Thyroid gland (tissue), 4 donors: ENCODE measurements at places on chromosomes 3 and 15. TPM values are rescaled to one million over a fixed set of nuclear protein-coding genes. Genes with fewer than 3 reads are reported as not detected.

DNAH1 gene
- 6.1 TPM for total RNA-seq

GRCh38 chr3:115161866-115162265 is 14.8 kb upstream of the ZBTB20 start:
- H3K27ac ChIP-seq: no peak overlapping the region
- no peaks in the 10 kb centered on the region for H3K4me1 ChIP-seq
- no peaks in the 10 kb centered on the region for H3K36me3 ChIP-seq
- DNase-seq: no peak
- H3K27me3 ChIP-seq: no peaks in the 10 kb centered on the region

- DNase-seq: no peak
- peaks cover 55% of the 10 kb centered on the region for H3K36me3 ChIP-seq
- H3K27me3 ChIP-seq: no peaks in the 10 kb centered on the region
- no peak overlapping the region for H3K4me3 ChIP-seq
- H3K4me1 ChIP-seq: no peaks in the 10 kb centered on the region
These were observed 30.3 kb upstream of the ESYT3 start for GRCh38 chr3:138404121-138404520.

C2CD4A gene
- total RNA-seq: not detected

ZNF385D gene
- 1.7 TPM for total RNA-seq

GPX1 gene
- total RNA-seq: 210 TPM

DNA sequence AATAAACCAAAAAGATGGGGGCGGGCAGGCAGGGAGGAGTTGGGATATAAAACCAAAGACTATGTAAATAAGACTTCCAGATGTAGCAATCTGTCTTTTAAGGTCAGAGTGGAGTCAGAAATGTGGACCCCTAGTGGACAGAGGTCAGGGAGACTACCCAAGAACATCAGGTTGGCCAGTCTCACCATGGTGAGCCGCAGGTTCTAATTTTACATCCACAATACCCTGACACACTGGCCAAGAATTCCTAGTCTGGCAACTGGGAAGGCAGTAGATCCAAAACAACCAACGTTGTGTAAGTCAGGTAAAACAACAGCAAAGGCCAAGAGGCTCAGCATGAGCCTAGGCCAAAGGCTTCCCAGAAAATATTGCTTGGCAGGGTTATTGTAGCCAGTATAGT is 203.4 kb downstream of the FOXP1 start:
- H3K4me3 ChIP-seq: no peak overlapping the region
- H3K36me3 ChIP-seq: no peaks in the 10 kb centered on the region

DNA sequence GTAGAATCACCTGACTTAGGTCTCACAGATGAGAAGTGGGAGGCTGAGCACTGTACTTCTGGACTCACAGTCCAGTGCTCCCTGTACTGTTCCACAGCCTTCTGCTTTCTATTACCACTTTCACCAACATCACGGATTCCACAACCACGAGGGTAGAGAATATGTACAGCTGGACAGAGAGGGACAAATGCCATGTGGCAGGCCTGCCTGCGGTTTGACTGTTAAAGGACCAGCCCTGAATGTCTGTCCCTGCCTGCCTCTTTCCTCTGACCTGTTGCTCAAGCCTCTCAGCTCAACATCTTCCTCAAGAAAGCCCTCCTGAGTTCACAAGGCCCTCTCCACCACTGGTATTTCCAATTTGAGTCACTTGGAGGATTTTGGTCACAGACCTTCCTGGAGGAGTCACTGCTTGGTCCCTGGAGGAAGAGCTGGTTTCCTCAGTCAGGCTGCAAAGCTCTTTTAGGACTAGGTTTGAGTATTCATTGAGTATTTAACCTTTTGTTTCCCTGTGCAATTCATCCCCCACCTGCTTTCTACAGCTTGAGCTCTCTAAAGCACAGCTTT is 49.1 kb downstream of the RAB11A start:
- DNase-seq: no peak
- H3K4me1 ChIP-seq: no peaks in the 10 kb centered on the region
- no peak overlapping the region for H3K27ac ChIP-seq

DNA sequence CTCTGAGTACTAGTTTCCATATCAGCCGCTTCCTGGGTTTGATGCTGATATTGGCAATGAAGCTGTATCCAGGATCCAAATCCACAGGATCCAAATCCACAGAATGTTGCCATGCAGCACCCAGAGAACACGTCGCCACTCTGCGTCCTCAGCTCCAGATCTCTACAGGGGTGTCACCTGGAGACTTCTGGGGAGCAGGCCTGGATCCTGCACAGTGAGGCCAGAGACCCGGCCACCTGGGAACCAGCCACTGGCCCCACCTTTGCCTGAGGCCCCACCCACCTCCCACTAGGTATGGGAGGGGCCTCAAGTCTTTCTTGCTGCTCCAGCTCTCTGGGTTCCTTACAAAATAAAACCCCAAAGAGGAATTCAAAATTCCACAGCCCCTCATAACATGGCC is 123.9 kb downstream of the LRRK1 start:
- no peaks in the 10 kb centered on the region for H3K36me3 ChIP-seq
- no peak overlapping the region for H3K4me3 ChIP-seq
- no peak overlapping the region for H3K27ac ChIP-seq
- DNase-seq: no peak

- H3K36me3 ChIP-seq: no peaks in the 10 kb centered on the region
- no peak overlapping the region for H3K27ac ChIP-seq
- H3K27me3 ChIP-seq: no peaks in the 10 kb centered on the region
- no peaks in the 10 kb centered on the region for H3K4me1 ChIP-seq
- DNase-seq: no peak
These were observed 40.8 kb downstream of the CLSTN2 start for GRCh38 chr3:139975594-139976365.

DNA sequence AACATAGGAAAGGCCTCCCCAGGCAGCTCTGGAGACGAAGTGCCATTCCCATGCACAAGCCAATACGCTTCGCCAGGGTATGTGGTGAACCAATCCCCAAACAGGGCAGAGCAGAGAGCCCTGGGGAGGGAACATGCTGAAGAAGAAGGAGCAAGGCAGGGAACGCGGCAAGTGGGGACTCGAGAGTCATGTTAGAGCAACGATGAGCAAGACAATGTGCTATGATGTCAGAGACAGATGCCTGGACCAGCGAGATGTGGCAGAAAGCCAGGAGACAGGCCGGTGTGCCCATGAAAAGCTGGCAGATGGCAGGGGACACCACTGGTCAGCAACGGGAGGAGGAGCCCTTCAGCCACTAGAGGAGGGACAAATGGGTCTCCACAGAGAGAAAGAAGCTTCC is 39.6 kb downstream of the NIPA2 start:
- DNase-seq: no peak
- H3K27ac ChIP-seq: no peak overlapping the region
- peaks cover 44% of the 10 kb centered on the region for H3K36me3 ChIP-seq
- no peak overlapping the region for H3K4me3 ChIP-seq

- no peaks in the 10 kb centered on the region for H3K4me1 ChIP-seq
- no peaks in the 10 kb centered on the region for H3K36me3 ChIP-seq
- peak; percentile 52 for DNase-seq
- H3K27me3 ChIP-seq: no peaks in the 10 kb centered on the region
- H3K4me3 ChIP-seq: no peak overlapping the region
These were observed 97.3 kb upstream of the LRIG1 start for GRCh38 chr3:66598168-66598567.

- H3K4me3 ChIP-seq: no peak overlapping the region
- no peak for DNase-seq
- H3K27me3 ChIP-seq: no peaks in the 10 kb centered on the region
These were observed 174.7 kb upstream of the IL12A start for GRCh38 chr3:159813822-159814531.

DNA sequence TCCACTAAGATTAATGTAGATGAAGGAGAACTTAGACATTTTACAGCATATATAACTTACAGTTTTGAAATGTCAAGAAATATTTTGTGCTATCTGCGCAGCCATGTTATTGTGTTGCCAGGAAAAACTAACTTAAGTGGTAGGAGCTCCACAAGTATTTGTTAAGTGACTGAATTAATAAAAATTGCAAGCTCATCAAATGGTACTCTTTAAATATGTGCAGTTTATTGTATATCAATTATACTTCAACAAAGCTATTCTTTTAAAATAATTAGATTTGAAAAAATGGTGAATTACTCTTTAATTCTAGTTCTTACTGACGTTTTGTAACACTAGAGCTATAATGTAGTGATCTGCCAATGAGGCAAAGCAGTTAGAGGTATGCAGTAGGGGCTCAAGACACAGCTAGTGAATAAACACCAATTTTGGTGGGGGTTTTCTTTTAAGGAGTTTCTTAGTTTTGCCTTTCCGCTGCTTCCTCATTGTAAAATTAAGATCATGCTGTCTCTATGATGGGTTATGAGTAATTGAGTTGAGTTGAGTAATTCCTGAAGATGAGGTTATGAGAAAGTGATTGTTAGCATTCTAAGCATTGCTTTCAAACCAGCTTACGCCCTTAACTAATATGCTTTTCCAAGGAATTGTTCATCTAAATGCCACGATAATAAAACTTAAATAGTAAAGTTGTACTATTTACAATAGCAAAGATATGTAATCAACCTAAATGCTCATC is 10.9 kb upstream of the LXN start:
- H3K27ac ChIP-seq: no peak overlapping the region
- no peaks in the 10 kb centered on the region for H3K27me3 ChIP-seq
- DNase-seq: no peak
- H3K4me1 ChIP-seq: no peaks in the 10 kb centered on the region
- H3K4me3 ChIP-seq: no peak overlapping the region

GRCh38 chr15:41891946-41892345 is 1.9 kb downstream of the SPTBN5 start:
- peak overlapping the region; percentile 79 for H3K27ac ChIP-seq
- no peak overlapping the region for H3K4me3 ChIP-seq
- DNase-seq: peak; percentile 74
- H3K4me1 ChIP-seq: peaks cover 53% of the 10 kb centered on the region
- no peaks in the 10 kb centered on the region for H3K27me3 ChIP-seq

GRCh38 chr15:95449230-95449628 is 881.3 kb upstream of the NR2F2 start:
- H3K27me3 ChIP-seq: no peaks in the 10 kb centered on the region
- no peaks in the 10 kb centered on the region for H3K4me1 ChIP-seq
- H3K4me3 ChIP-seq: no peak overlapping the region
- no peaks in the 10 kb centered on the region for H3K36me3 ChIP-seq

DNA sequence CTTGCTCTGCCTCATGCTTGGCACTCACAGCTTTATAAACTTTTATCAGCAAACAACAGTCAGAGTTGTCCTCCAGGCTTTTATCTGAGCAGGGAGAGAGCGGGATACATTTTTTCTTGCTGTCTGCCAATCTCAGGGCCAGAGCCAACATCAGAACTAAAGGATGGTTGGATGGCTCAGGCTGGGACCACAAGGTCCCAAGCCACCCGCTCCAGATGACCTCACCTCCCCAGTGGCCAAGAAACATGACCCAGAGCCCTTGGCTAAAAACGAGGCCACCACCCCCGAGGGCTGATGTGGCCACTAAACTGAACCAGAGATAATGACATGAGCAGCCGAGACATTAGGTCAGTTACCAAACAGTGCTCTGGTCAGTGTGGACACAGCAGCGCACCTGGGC is 18.8 kb upstream of the SPATA12 start:
- H3K27ac ChIP-seq: no peak overlapping the region
- H3K4me3 ChIP-seq: no peak overlapping the region
- peaks cover 14% of the 10 kb centered on the region for H3K4me1 ChIP-seq
- H3K36me3 ChIP-seq: no peaks in the 10 kb centered on the region
- H3K27me3 ChIP-seq: no peaks in the 10 kb centered on the region
- no peak for DNase-seq

DNA sequence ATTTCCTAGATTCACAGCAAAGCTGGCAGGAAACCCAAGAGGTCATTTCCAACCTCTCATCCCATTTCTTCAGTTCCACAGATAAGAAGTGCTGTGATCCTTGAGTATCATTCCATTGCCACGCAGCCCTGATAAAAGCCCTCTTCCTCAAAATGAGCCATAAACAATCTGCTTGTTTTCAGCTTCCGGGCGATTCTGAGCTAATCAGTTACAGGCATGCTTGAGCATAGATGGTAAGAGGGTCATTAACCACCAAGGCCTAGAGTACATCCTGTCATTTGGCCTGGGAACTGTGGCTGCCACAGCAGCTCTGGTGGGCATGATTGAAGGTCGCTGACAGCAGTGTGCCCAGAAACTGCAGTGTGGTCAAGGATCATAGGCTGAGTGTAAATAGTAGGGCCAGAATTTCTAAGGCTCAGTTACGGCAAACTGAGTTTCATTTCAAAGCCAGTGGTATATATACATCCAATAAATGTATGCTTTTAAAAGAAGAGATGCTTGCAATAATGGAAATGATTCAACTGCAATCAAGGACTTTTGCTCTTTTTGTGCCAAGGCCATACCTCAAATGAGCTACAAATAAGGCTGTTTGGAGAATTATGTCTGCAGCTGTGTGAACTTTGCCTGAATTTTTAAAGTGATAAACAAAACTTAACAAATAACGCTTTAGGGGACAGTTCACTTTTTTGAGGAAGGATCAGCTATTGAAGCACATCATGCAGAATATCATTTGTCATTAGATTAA is 47.3 kb downstream of the P3H2 start:
- no peak for DNase-seq
- H3K36me3 ChIP-seq: no peaks in the 10 kb centered on the region
- H3K27ac ChIP-seq: no peak overlapping the region
- peaks cover 12% of the 10 kb centered on the region for H3K4me1 ChIP-seq
- H3K4me3 ChIP-seq: no peak overlapping the region
- no peaks in the 10 kb centered on the region for H3K27me3 ChIP-seq

LDHAL6B gene
- total RNA-seq: not detected

- DNase-seq: no peak
- H3K27ac ChIP-seq: no peak overlapping the region
- no peaks in the 10 kb centered on the region for H3K27me3 ChIP-seq
- H3K4me1 ChIP-seq: no peaks in the 10 kb centered on the region
These were observed 302.1 kb downstream of the ROBO2 start for GRCh38 chr3:77342027-77342426.

HAPLN3 gene
- 14.0 TPM for total RNA-seq

SLC38A3 gene
- 3.1 TPM for total RNA-seq

NUP210 gene
- 24.6 TPM for total RNA-seq

DNA sequence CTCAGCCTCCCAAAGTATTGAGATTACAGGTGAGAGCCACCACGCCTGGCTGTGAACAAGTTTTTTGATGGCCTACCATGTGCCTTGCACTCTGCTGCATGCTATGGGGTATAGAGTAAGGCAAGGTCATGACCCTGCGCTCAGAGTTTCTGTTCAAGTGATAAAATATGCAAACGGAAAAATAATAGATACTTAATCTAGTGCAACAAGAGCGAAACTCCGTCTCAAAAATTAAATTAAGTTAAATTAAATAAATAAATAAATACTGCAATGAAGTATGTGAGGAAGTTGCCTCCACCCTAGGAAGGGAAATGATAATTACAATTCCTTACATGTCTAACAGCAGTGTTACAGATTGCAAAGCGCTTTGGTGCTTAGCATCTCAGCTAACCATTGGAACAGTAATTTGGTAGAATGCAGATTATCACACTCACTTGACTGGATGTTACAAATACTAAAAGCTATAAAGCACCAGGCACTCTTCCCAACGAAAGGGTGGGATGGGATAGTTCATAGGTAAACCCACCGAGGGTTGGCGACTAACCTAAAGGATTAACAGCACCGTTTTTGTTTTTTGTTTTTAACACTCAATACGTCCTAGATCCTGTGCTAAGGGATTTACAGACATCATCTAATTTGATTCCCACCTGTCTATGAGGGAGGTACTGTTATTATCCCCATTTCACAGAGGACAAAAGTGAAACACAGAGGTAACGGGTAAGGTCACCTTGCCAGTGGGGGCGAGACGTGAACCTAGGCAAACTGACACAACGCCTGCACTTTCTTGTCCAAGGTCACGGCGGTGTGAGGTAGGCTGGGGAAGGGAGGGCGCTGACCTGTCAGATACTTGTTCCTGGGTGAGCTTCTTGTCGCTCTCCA is 793 bp upstream of the FANCD2 start:
- DNase-seq: no peak
- H3K36me3 ChIP-seq: peaks cover 20% of the 10 kb centered on the region
- peak overlapping the region; percentile 51 for H3K27ac ChIP-seq
- no peaks in the 10 kb centered on the region for H3K27me3 ChIP-seq
- peaks cover 16% of the 10 kb centered on the region for H3K4me1 ChIP-seq

SAMD7 gene
- not detected for total RNA-seq
